ENCODE measurements at places on chromosomes 1 and 21.

GRCh38 chr1:27560268-27561123, 43.4 kb downstream of the AHDC1 start:
- no peak for DNase-seq

DNA sequence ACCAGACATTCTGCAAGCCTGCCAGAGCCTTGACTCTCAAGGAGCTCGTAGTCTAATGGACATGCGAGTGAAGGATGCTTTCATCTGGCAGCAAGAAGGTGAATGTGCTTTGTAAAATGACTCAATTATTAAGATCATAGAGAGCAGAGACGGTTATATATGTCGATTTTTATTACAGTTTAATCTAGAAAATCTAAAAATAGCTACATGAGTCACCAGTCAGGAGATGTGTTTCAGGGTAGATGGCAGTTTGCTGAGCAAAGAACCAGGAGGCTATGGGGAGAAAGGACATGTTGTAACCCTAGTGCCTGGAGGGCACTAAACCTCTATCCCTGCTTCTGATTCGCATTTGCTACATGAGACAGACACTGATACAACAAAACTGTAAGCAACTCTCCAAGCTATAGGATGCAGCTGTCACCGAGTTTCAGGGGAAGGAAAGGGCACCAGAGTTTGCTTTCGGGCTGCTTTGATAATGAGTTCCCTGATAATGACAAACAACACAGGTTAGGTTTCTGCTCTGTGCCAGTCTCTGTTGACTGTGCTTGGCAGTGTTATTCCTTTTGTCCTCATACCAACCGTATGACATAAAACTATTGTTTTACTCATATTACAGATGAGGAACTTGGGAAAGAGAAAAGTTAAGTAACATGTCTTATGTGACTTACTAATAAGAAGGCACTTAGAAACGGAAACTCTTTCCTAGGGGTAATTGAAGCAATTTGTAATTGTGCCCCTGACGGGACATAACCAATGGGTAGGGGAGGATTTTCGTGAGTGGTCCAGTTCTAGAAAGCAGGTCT, 43.2 kb downstream of the C1orf198 start:
- no peak for DNase-seq

DNA sequence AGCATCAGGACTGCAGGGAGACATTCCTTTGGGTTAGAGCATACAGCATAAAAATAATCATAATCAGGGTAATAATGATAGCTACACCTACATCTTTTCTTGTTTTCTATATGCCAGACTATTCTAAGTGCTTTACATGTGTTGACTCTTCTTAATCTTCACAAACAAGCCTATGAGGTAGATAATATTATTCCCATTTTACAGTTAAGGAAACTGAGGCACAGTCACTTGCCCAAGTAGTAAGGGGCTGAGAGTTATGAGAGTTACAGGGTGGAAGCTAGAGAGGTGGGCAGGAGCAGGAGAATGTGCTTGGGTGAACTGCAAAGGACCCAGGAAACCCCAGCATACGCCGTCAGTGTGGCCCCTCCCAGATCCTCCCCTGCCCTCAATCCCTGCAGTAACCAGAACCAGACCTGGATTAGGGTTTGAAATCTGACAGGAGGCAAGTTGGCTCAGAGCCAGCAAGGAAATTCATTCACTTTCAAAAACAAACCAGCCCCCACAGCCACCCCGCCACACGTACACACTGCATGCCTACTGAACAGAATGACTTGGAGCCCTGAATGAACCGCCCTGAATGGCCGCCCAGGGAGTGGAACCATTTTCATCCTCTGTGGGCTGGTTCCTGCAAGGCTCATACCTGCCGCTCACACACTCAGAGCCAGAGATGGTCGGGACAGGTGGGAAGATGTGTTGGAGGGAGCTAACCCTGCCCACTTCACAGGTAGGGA, 126.1 kb downstream of the TRABD2B start:
- no peak for DNase-seq

- DNase-seq: no peak
These were observed 165.5 kb upstream of the DUSP10 start for GRCh38 chr1:221907166-221907932.

DNA sequence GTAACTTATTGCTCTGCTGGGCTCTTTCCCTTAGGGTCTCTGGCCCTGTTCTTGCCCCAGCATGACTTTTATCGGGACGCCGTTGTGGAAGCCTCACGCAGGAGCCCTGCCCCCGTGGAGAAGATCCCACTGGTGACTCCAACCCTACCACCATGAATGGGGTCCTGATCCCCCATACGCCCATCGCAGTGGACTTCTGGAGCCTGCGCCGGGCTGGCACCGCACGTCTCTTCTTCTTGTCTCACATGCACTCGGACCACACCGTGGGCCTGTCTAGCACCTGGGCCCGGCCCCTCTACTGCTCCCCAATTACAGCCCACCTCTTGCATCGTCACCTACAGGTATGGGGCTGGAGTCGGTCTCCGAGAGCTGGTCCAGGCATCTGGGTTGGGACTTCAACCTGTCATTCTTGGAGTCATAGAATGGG, 322 bp downstream of the DCLRE1B start:
- DNase-seq: no peak

DNA sequence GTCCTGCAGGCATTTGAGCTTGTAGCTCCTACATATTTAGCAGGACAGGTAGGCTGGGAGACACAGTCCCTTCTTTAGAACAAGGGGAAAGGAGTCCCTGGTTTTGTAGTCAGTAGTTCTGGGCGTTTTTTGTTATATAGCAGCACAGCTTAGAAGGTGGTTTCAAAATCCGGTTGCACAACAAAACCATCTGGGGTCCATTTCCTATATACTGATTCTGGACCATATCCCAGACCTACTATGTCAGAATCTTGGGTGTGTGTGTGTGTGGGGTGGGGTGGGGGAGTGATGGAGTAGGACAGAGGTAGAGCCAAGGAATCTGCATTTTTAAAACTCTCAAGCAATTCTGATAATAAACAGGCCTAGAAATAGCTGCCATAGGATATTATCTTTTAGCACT, 21.6 kb downstream of the METTL13 start:
- no peak for DNase-seq

DNA sequence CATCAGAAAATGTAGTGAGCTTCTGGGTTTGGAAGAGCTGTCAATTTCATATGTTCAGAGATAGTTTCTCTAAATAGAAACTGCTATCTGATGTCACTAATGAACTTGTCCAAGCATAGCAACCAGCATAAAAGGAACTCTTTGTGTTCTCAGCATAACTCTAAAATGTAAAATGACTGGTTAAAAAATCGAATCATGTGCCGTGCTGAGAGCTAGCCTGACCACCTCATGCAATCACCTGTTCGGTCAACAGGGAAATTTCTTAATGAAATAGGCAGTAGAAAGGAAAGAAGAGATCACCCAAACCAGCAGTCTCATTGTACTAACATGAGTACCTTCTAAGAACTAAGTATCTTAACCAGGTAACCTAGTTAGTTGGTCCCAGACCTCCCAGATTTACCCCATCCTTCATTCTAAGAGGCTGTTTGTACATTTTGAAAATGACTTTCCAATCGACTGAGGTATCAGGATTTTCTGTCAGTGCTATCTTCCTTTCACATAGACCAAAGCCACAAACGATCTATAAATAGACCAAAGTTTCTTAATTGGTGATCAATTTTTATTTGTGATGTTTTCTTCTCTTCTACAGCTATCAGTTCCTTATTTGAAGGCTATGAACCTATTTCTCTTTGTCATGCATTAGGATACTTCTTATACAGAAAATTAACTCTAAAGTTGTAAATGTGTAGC, 147.3 kb downstream of the TLR5 start:
- no peak for DNase-seq

- DNase-seq: no peak
These were observed 6.0 kb downstream of the TMPRSS2 start for GRCh38 chr21:41501919-41502318.

DNA sequence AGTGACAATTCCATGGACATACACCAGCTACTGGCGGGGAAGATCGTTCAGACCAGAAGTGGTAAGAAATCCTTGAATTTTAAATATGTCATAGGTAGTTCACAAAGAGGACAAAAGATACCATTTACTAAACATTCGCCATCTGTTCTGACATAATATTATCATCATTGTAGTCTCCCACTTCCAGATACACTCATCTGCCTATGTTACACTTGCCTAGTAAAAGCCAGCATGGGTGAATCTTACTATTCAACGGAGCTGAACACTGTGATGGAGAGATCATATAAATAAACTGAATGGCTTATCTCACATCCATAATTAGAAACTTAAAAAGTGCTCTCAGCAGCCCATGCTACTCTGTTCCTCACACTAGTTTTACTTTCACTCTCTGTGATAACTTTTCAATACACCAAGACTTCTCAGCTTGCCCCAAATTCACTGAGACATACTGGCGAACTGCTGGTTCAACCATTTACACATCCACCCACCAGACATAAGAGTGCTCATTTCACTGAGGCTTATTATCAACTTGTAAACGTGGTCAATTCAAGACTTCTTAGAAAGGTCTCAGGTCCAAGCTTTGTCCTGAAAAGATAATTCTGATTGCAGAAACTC, 463 bp upstream of the PRRC2C start:
- DNase-seq: no peak

DNA sequence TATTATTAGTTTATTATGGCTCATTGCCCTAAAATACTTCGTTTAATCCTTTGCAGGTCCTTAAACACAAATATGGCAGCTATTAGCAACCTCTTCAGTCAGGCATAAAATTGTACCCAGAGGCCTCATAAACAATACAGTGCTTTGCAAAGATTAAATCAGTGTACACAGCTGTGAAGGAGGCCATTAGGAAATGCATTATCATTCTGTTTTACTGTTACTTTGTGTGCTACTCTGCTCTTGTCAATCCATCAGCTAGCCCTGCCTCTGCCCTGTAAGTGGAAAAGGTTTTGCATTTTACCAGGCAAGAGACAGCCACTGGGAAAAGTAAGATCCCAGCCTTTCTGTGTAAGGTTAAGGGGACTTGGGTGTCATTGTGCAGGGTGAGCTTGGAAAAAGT, 415.7 kb upstream of the DAB1 start:
- no peak for DNase-seq

DNA sequence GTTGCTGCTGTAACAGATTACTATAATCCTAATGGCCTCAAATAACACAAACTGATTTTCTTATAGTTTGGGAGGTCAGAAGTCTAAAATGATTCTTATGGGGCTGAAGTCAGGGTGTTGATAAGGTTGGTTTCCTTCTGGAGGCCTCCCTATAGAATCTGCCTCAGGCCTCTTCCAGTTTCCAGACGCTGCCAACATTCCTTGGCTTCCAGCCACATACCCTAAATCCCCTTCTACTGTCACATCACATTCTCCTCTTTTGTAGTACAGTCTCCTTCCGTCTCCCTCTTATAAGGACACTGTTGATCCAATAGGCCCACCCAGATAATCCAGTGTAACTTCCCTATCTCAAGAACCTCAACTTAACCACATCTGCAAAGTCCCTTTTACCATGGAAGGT, 145.3 kb upstream of the NCAM2 start:
- DNase-seq: no peak

GRCh38 chr1:226995365-226996332, 55.6 kb downstream of the COQ8A start:
- no peak for DNase-seq

DNA sequence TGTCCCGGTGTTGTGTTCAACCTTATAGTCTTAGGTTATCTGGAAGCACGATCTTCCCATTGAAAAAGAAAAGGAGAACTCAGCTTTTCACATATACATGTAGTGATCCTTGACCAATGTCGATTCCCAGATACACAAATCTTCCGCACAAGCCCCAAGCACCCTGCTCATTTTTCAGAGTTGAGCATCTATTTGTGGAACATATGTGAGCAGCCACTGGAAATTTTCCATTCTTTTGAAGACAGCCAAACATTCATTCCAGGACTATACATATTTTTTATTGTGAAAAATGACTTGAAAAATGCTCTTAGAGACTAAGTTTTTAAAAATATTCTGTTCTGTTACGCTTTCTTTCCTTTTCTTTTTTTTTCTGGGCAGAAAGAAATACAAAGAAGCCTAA, 371.9 kb downstream of the RGS7 start:
- no peak for DNase-seq

DNA sequence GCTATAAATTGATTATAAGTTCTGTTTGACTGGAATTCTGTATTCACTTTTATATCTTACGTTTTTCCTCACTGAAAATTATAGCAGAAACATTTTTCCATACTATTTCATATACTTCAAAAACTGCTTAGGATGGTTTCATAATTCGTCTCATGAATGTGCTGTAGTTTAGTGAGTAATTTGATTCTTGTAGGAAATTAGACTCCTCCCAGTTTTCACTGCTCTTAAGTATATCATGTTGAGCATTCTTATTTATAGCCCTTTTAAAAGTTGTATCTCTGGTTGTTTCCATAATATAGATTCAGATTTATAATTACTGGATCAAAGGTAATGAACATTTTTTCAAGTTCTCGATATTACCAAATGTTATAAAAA, 250.6 kb downstream of the FMN2 start:
- DNase-seq: no peak

DNA sequence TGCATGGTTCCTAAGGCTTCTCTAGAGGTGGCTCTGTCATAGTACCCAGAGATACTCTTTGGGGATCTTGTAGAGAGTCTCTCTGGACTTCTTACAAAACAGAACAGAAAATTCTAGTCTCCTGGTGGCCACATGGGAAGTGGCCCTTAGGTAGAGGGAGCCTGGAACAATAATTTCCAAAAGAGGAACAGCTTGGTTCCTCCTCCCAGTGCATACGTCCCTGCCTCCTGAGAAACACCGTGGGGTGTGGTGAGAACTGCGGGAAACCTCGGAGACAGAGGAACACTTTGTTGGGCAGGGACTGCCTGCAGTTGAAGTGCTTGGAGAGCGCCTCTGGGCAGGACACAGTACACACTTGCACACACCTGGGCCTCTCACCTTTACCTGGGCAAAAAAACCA, 38.8 kb upstream of the EPHA8 start:
- no peak for DNase-seq

DNA sequence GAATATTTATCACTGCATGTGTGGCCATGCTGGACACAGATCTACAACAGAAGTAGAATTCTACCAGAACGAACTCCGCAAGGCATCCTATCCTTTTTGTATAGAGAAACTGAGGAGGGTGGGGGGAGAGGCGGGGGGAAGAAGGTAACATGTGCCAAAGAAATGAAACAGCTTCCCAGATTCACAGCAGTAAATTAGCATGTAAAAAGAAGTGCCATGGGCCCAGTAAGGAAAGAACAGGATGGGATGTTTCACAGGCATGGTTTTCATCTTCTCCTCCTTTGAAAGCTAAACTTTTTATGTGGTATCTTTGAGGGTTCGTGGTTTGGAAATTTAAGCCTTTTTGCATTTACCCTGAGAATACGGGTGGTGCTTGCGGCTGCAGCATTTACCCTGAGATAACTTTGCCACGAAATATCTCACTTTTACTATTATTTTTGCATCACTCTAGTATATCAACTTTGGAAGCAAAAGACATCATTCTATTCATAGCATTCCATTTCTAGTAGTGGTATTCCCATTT, 168.9 kb downstream of the TPR start:
- DNase-seq: no peak

DNA sequence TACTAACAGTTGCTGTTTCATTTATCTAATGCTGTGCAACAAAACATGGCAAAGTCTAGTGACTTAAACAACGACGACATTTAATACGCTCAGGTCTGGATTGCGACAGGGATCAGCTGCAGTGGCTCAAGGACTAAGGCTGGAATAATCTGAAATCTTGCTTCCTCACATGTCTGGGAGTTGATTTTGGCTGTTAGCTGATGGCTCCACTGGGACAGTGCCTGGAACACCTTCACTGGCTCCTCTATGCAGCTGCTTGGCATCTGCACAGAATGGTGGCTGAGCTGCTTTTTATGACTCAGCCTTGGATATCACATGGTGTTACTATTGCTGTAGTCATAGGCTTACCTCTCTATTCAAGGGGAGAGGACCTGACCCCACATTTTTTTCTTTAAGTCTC, 24.0 kb upstream of the BTG3 start:
- DNase-seq: no peak

- no peak for DNase-seq
These were observed 564.2 kb downstream of the SMYD3 start for GRCh38 chr1:245942856-245943255.

Measured in T-helper 2 cell (primary cell).